Nucleus accumbens (tissue), 56 donors: ENCODE measurements at places on chromosomes 7 and 10.
A peak's percentile ranks its signal among the peaks of the same experiment; 100 is the strongest.

DNA sequence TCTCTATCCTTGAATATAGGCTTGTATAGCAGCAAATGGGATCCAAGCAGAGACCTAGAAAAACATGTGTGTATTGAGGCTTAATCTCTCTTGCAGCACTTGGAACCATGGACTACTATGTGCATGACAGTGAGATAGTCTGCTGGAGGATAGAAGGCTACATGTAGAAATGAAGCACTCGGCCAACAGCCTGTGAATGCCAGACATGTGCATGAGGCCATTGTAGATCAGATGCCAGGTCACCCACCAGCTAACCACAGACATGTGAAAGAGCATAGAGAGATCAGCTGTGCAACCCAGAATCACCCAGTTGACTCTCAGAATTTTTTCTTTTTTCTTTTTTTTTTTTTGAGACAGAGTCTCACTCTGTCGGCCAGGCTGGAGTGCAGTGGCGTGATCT is 90.9 kb downstream of the NT5C2 start:
- DNase-seq, result no peak

DNA sequence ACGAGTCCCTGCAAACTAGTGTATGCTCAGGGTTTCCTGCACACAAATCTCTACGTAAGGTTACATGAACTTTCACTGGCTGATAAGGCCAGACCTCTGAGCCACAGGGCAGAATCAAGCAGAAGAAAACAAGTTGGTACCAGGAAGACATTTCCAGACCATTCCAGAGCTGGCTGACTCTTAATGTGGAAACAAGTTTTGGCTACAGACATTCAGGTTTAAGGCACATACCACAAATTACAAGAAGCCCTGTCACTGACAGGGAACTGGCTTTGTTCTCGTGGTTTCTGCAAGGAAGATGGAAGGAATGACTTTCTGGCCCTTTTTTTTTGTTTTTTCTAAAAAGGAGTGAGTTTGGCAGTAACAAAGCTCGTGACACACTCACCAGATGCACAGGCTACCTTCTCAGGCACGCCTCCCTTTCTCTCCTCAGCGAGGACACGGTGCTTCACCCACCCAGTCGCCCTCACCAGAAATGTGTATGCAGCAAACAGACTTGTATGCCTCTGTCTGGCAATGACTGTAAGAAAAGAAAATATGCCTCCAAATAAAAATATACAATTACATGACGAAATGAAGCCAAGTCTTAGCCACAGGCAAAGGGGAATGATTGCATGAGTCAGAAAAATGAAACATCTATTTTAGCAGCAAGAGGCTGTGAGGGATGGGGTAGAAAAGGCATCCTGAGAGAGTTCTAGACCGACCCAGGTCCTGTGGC is 22.6 kb downstream of the PLAC9 start:
- DNase-seq, result no peak

- no peak for DNase-seq
Measured at GRCh38 chr10:28873540-28873939, 196.2 kb downstream of the BAMBI start.

GRCh38 chr7:157925383-157925875 is 588.6 kb downstream of the DNAJB6 start:
- DNase-seq, result no peak

GRCh38 chr10:16809074-16809718 is 8.0 kb downstream of the RSU1 start:
- DNase-seq, result peak; percentile 8

- DNase-seq, result no peak
Measured at GRCh38 chr7:44665531-44666213, 59.2 kb downstream of the OGDH start.

GRCh38 chr7:138886501-138886917 is 88.5 kb upstream of the ATP6V0A4 start:
- no peak for DNase-seq

- DNase-seq, result no peak
Measured at GRCh38 chr10:92750791-92751533, 61.2 kb downstream of the HHEX start.

- no peak for DNase-seq
Measured at GRCh38 chr7:30467271-30467670, 11.3 kb downstream of the NOD1 start.

- no peak for DNase-seq
Measured at GRCh38 chr10:100567826-100568225, 32.1 kb downstream of the HIF1AN start.

- DNase-seq, result no peak
Measured at GRCh38 chr7:30971440-30971839, 7.7 kb downstream of the GHRHR start.

DNA sequence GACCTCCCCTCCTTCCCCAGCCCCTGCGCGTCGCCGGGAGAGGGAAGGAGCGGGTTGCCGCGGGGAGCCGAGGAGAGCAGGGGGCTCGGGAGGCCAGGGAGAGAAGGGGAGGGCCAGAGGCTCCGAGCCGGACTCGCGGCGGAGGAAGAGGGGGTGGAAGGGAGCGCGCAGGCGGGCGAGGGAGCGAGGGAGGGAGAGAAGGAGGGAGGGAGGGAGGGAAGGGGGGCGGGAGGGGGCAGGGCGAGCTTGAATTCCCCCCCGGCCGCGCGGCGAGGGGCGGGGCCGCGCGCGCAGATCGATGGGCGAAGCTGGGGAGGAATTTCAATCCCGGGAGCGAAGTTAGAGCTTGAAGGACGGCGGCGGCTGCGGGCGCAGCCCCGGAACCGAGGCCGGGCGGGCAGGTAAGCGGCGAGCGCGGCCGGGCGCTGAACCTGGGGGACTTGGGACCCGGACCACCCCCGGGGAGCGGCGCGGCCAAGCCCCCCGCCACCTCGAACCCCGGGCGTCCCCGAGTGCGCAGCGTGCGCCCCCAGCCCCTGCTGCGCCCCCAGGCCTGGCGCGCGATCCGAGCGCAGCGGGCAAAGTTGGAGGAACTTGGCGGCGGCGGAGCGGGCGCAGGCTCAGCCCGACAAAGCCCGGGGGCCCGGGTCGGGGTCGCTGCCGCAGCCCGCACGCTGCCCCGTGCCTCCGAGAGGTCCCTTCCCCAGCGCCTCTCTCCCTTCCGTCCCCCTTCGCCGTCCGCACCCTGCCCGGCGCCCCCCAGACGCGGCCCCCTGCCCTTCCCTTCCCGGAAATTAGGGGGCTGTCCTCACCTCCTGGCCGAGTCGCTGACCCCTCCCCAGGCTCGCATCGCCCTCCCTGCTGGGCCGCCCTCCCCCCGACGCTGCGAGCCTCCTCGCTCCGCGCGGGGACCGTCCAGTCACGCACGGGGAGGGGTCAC is at the start of gene ELFN1:
TSS of gene ELFN1 (plus strand) at position 324 of the 940 bp plus-strand sequence. CDS start 74,320 bp downstream, outside the sequence.
- no peak for DNase-seq
